ENCODE measurements at places on chromosomes 6 and 20.
A peak's percentile ranks its signal among the peaks of the same experiment; 100 is the strongest.

DNA sequence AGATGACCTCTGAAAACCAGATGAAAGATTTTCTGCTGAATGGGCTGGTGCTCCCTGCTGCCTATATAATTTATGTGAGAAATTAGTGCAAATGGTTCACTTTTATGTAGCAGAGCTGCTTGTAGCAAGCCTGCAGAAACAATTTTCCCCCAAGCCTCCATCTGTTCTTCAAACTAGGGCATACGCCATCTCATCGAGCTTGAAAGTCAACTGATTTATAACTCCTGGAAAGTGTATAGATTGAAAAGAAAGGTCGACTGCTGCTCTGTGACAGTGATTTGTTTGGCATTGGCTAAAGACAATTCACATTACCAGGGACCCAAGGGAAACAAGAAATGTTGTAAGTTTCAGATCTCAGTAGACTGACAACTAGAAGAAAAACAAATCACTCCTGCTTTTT is 93.3 kb downstream of the PACRG start:
- DNase-seq: no peak

DNA sequence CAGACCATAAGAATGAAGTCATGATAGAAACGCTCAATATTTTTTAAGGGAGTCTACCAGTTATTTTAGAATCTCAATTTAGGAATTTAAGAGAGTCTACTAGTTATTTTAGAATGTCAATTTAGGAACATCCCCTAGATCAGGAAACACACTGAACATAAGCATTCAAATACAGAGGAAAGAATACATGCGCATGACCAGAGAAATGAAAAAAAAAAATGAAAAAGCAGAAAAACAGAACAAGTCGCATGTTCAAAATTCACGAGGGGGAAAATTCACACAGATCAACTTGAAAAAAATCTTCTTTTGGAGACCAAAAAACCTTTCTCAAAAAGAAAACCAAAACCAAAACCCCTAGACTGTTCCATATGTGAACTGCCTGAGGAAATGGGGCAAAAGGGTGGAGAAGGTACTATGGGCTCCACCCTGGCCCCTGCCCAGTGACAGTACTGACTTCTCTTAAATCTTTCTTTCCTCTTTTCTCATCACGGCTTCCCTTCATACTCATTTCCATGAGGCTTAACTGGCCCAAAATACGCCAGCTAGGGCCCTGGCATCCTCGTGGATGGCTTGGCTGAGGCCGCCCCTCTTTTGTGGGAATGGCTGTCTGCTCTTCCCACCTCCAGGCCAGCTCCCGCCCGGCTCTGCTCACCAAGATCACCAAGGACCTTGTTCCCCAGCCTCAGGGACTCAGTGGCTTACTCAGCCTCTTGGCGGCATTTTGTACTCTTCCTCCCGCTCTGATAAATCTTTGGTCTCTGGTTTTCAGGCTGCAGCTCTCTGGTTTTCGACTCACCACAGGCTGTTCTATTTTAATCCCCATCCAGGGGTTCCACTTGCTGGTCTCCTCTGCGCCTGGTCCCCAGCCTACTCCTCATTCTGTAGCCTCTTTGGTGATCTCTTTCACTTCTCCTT is 11.2 kb downstream of the ZBTB2 start:
- DNase-seq: no peak

DNA sequence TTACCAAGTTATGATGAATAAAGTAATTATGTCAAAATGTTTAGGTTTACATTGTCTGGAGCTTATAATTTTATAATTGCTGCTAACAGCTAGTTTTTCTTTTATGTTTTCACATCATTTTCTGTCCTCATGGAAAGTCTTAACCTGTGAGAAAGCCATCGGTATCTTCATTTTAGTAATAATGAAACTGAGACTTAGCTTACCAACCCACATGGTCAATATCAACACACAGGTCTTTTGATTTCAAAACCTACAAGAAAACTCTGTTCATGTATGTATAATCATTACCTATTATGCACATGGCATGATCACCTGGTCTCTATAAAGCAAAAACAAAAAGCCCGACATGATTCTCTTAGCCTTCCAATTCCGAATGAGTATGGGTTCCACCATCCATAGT is 61.9 kb downstream of the KCNQ5 start:
- DNase-seq: peak; percentile 51

DNA sequence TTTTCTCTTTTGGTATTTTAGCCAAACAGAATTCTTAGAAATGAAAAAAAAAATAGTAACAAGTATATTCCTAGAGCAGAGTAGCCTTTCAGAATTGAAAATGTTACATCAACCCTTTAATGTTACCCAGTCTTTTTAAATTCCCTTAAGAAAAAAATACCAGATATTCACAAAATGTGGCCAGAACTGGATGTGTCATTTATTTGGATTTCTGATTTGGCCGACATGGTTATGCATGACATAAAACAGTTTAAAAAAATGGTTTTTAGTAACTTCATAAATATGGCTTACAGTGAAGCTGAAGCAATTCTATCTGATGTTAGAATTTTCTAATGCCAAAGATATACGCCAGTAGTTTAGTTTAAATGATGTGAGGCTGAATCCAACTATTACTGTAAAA is 112.0 kb downstream of the ATXN1 start:
- no peak for DNase-seq

DNA sequence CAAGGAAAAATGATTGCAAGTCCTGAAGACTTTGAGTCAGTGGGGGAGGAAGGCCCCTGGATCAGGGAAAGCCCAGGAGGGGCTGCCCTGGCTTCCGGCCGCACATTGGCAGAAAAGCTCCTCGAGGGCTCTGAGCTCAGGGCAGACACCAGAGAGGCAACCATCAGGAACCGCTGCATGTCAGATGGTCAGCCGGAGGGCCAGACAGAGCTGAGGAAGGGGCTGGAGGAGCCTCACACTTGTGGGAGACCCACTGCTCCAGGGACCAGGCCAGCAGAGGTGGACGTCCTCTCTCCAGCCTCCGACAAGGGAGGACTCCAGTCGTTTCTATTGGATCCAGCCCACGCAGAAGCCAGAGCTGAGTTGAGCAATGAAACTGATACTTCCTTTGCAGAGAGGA is 30.2 kb upstream of the AAR2 start:
- no peak for DNase-seq

GRCh38 chr20:19923762-19924161 is 93.4 kb upstream of the NAA20 start:
- no peak for DNase-seq

DNA sequence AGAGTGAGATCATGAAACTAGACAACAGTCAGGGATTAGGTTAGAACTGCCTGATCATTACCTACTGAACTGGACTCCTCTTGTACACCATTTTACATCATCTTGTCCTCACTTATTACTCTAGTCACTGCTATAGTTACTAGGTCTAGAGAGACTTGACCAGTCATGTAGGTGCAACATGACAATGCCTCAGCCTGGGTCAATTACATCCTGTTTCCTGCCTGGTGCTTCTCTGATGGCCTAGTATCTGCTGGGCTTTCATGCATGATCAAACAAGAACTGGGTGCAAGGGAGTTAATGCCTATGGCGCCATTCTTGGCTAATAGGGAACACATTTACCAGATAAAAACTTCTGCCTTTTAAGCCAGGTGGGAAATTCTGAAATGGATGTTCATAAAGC is 39.2 kb upstream of the MMS22L start:
- no peak for DNase-seq

GRCh38 chr6:56259234-56260077 is 12.1 kb upstream of the COL21A1 start:
- no peak for DNase-seq

DNA sequence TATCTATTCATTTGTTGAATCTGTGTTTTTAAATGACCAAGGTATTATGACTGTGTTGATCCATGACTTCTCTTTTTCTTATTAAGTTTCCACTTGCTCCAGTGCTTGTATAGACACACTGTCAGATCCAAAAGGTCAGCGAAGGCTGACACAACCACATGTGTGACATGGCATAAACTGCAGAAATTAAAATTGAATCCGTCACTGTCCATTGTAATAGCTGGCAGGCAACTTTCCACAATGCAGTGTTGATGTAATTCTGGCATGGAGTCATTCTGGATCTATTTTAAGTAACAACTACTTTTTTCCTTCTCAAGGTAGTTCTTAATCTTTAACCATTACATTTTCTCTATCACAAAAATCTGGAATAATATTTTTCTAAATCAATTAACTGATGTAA is 145.3 kb downstream of the AIG1 start:
- DNase-seq: no peak

DNA sequence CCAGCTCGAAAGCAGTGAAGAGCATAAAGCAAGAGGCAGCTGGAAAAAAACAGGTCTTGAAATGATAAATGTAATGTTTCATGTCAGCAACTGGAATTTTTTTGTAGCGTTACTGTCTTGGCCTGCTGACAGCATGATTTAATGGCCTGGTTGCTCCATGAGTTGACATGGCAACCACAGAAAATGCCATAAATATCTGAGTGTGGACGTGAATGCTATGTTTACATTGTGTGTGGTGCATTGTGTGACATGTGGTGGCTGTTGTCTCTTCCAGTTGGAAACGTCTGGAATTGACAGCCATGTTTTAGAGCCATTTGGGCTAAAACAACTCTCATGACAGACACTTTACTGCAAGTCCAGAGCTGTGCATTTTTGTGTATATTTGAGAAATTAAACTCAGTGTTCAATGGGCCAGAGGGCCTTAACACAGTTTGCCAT is 170.0 kb downstream of the FOXA2 start:
- no peak for DNase-seq
